Activated CD4-positive, alpha-beta memory T cell treated with anti-CD3 and anti-CD28 coated beads for 36 hours (primary cell): ENCODE measurements at places on chromosomes 13 and 19. TPM values are rescaled to one million over a fixed set of nuclear protein-coding genes. Genes with fewer than 3 reads are reported as not detected.

GPC5 gene
- 0.17 TPM for total RNA-seq

CYTH2 gene
- 31.5 TPM for total RNA-seq

DNA sequence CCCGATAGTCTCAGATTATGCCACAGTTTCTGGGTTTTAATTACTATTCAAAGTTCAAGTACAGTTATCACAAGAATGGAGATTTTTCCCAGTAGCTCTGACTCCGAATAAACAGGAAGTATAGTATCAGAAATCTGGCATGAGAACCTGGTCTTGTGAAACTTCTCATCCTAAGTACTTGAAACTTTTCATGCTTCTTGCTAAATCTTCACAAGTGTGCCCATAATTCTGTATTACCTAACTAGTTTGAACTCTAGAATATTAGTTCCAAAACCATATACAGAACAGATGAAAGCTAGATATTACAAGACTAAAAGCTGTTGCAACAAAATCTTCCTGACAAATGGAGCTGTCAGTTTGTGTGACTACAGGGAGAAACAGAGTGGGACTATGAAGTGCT is 70.5 kb upstream of the CSNK1A1L start:
- DNase-seq = no peak

GRCh38 chr19:10270180-10270615 is 722 bp upstream of the ICAM1 start:
- peak; percentile 91 for DNase-seq

- peak; percentile 26 for DNase-seq
Measured at GRCh38 chr13:99526549-99526948, 25.3 kb downstream of the TM9SF2 start.

GRCh38 chr13:72561791-72562190 is 165.6 kb downstream of the MZT1 start:
- no peak for DNase-seq

DNA sequence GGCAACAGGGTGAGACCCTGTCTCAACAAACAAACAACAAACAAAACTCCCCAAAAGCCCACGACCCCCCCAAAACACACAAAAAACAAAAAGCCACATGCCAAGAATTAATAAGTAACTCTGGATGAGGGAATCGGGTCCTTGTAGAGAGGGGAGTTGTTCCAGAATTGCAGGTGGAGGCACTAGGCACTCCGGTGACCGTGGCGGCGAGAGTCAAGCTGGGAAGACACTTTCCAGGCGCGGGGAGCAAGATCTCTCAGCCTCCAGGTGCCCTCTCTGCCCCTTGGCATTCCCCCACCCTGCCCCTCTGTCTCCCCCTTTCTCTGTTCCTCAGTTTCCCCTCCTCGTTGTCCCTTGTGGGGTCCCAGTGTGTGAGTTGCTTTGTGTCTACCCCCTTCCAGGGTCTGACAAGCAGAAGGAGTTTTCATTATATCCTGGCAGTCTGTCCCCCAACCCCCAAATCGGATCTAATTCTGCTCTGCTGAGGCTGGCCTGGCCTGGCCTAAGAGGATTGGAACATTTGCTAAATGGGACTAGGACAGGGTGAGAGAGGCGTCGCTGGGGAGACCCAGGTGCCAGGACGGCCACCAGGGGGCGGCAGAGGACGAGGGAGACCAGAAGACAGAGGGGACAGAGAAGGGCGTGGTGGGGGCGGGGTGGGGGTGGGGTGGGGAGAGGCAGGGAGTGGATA is 8.3 kb upstream of the CRX start:
- DNase-seq = peak; percentile 83

DNA sequence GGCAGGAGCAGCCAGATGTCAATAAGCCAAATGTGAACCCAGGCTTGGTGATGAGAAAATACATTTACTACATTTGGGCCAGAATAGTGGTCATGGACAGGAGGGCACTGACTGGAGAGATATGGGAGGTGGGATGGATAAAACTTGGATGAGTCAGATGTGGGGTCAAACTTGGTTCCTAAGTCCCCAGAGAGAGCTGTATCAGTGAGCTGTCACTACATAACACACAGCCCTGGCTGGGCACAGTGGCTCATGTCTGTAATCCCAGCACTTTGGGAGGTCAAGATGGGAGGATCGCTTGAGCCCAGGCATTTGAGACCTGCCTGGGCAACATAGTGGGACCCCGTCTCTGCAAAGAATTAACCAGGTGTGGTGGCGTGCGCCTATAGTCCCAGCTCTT is 51.6 kb upstream of the EHD2 start:
- no peak for DNase-seq

- peak; percentile 73 for DNase-seq
Measured at GRCh38 chr19:48190288-48190884, 19.9 kb downstream of the ZSWIM9 start.

GRCh38 chr19:48206397-48207093 is 36.1 kb downstream of the ZSWIM9 start:
- no peak for DNase-seq

POSTN gene
- total RNA-seq = not detected

SPIB gene
- total RNA-seq = 0.80 TPM

CERS1 gene
- total RNA-seq = not detected

DNA sequence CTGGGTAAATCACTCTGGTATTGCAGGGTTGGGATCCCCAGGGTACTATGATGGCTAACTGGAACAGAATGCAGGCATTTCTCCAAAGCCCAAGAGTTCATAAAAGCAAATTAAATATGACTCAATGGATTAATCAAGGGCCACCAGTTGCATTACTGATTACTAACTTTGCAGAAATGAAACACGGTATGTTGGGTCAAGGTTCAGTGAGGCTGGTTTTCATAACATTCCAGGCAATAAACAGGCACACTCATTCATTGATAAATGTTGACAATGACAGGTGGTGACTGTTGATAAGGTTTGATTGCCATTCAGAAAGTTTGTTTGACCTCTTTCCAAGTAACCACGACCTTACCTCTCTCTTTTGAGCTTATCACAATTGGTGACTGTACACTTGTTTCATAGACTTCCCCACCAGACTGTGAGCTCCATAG is 506 bp upstream of the AP1M1 start:
- DNase-seq = no peak

- no peak for DNase-seq
Measured at GRCh38 chr19:29952646-29953045, 10.6 kb downstream of the URI1 start.

GRCh38 chr13:99028890-99029289 is 51.0 kb upstream of the DOCK9 start:
- peak; percentile 75 for DNase-seq

DNA sequence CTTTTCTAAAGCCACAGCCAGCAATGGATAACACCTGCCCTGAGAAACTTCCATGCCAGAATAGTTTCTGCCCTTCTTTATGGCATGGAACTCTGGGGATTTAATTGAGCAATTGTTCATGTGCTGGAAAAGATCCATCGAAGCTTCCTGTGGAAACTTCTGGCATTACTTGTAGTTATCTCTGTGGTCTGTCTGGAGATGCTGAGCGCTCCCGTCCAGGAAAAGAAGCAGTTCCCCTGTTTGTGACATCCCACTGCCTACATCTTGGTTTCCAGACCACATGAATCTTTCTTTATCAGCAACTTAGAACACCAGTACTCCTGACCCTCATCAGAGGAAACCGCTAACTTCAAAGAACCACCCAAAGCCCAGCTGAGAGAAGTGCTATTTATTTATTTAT is 24.6 kb downstream of the FLT1 start:
- DNase-seq = no peak

GRCh38 chr19:42488783-42489521 is 39.3 kb downstream of the CEACAM1 start:
- DNase-seq = no peak

MFSD12 gene
- total RNA-seq = 50.6 TPM

DNA sequence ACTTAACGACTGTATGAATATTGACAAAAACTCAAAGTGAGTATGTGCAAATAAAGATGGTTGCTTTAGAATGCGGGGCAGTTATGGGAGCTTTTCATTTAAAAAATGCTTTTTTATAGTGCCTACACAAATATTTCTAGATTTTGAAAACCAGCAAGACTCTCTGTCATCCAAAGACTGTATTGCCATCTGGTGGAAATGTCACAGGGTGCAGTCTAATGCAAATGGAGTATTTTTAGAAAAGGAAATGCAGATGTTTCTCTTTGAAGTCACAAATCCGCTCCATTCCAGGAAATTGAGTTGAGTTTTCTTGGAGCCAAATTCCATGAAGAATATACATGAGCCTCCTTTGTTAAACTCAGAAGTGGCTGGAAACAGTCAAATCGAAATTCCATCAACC is 2.3 kb upstream of the C1QTNF9B start:
- no peak for DNase-seq

DNA sequence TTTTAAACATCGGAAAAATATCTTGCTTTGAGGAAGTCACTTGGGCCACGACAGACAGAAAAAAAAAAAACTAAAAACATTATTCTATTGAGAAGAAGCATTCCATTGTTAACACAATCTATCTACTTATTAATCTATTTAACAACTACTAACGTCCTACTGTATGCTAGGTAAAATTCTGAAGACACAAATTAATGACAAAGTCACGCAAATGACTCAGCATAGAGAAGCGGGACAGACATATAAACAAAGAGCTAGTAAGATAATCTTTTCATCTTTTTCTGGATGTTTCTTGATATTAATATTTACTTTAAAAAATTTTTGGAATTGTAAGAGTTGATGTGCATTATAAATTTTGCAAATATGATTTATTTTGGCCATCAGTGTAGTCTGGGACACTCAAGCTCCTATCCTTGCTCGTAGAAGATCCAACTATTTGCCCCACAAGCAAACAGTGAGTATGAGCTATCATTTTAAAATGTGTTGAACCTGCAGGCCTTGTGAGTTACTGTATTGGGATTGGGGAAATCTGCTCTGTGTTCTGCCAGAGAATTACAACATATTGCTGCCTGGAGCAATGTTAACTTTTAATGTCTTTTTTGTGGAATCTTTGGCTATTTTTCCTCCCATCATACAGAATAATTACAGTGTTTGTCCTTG is 109.1 kb downstream of the PCDH9 start:
- no peak for DNase-seq

GRCh38 chr19:8421484-8422461 is 8.7 kb downstream of the MARCHF2 start:
- DNase-seq = no peak

ZNF700 gene
- total RNA-seq = 13.0 TPM

DNA sequence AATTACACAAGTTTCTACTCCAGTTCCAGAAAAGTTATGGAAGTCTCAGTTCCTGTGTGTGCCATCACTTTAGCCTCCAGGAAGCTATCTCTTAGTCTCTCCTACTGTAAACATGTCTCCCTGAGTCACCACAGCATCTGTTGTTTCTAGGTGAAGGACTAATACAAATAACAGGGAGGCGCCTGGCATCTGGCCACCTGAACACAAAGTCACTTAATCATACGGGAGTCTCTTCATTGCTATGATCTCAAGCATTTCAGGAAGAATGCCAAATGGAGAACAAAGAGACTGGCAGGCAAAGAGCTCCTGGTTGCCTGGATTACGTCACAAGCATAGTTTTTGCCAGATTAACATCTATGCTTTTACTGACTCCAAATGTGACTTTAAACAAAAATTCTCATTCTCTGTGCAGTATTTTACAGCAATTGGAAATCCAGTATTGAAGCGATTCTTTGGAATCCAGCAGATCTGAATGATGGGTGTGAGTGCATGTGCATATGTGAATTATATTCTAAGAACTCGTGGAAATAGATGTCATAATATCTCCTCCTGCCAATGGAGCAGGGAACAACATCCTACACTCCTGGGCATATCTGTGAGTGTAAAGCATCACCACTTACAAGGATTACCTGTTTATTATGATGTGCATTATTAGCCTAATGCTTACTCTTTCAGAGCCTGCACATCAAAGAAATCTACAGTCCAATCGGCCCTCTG is 572.8 kb downstream of the PCDH9 start:
- no peak for DNase-seq

- no peak for DNase-seq
Measured at GRCh38 chr19:33718651-33719254, 77.9 kb upstream of the KCTD15 start.

DNA sequence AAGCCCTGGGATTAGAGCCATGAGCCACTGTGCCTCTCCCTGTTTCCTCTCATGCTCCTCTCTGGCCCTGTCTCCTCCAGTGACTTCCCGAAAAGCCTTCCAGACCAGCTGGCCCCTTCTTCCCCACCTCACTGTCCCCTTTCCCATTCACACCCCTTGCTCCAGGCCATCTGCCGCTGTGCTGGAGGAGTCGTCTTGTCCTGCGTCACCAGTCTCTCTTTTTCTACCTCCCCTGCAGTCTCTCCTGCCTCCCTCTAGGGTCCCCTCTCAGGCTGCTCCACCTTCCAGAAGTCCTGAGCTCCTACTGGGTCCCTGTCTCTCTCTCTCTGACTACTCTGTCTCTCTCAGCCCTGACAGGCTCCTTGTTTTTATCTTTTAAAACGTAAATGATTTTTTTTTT is 5.3 kb upstream of the FFAR1 start:
- no peak for DNase-seq

- DNase-seq = no peak
Measured at GRCh38 chr13:31882794-31883193, 143.5 kb downstream of the RXFP2 start.

PRODH2 gene
- not detected for total RNA-seq

- peak; percentile 54 for DNase-seq
Measured at GRCh38 chr13:77737583-77738200, 40.2 kb downstream of the SLAIN1 start.

DHDH gene
- total RNA-seq = 2.0 TPM

- DNase-seq = no peak
Measured at GRCh38 chr19:42131149-42132029, 857 bp downstream of the POU2F2 start.

GPX4 gene
- total RNA-seq = 275 TPM

GRCh38 chr13:79566118-79566517 is 85.2 kb downstream of the NDFIP2 start:
- no peak for DNase-seq

- DNase-seq = no peak
Measured at GRCh38 chr19:31448221-31448657, 99.0 kb upstream of the TSHZ3 start.

COL4A1 gene
- total RNA-seq = not detected

GRCh38 chr19:498977-499623 is 2.8 kb downstream of the MADCAM1 start:
- no peak for DNase-seq

DNA sequence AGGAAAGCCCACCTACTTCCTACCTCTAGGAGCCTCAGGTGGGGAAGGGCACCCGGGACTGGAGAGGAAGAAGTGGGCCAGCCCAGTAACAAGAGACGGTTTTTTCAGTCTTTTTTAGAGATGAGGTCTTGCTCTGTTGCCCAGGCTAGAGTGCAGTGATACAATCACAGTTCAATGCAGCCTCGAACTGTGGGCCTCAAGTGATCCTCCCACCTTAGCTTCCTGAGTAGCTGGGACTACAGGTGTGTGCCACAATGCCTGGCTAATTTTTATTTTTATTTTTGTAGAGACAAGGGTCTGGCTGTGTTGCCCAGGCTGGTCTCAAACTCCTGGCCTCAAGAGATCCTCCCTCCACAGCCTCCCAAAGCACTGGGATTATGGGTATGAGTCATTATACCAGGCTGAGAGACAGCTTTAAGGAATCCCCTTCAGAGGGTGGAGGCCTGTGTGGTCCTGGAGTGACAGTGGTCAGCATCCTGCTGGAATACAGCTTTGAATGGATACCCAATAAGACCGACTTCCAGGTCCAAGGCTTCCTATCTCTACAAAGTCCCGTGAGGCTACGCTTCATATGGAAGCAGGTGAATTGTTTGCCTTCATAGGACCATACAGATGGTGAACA is 63.0 kb downstream of the SLC15A1 start:
- no peak for DNase-seq

IGFLR1 gene
- total RNA-seq = 90.1 TPM

GRCh38 chr13:27118428-27119054 is 53.1 kb downstream of the USP12 start:
- no peak for DNase-seq
